Activated CD4-positive, alpha-beta T cell treated with anti-CD3 and anti-CD28 coated beads, Interleukin-2, Interleukin-6, amounts not matched to agents 100 ng/mL and 50 ng/mL, durations not matched to agents 16 hours and 8 hours (primary cell): ENCODE measurements at places on chromosomes 3 and 15.

DNA sequence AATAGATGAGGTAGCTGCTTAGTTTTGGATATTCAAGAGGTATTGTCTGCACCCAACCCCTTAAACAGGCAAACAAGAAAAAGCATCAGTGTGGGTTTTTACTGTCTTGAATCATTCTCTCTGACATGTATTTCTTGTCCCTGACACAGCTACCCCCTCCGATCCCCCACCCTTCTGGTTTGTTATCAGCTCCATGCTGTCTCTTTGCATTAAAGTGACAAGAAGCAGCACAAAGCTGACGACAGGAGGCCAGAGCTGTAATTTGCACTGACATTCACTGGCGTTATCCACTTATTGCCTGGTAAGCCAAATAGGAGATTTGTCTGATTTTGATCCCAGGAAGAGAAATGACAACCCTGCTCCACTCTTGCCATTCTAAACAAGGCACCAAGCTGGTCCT lies 83.3 kb upstream of the SNRK start:
- DNase-seq: no peak

DNA sequence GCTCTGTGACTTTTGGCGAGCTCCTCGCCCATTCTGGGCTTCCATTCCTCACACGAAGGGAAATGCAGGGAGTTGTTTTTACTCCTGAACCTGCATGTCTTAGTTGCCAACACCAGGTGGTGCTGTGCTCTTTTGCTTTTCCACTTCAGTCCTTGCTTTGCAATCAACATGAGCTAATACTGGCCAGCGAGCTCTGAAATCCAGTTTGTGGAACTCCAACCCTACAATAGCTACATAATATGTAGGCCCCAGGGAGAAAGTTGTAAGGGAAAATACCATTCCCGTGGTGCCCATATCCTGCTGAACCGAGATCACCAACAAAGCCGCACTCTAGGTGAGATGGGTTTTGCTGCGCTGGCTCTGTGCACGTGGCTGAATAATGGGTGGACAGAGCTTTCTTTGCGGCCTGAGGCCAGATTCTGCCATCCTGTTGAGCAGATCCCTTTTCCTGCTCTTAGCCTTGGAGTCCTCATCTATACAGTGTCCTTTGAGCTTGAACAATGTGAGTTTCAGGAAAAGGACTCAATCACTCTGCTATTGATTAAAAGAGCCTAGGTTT lies 25.0 kb downstream of the LSM3 start:
- DNase-seq: peak; percentile 51

DNA sequence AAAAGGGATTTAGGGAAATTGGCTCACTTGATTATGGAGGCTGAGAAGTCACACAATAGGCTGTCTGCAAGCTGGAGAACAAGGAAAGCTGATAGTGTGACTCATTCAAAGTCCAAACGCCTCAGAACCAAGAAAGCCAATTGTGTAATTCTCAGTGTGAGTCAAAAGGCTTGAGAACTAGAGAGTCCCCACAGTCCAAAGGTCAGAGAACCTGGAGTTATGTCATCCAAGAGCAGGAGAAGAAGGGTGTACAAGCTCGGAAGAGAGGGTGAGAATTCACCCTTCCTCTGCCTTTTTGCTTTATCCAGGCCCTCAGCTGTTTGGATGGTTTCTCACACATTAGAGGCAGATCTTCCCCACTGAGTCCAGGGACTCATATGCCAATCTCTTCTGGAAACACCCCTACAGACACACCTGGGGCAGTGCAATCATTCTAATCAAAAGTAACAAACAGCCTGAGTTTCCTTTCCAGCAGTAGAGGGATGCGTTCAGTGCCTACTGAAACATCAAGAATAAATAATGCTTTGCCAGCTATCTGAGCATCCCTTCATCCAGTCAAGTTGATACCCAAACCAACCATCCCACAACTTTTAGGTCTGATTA lies 271.5 kb downstream of the SATB1 start:
- DNase-seq: no peak

GRCh38 chr15:24916305-24917009 lies 38.3 kb upstream of the SNRPN start:
- peak; percentile 2 for DNase-seq

GRCh38 chr3:16171009-16171408 lies 3.5 kb upstream of the GALNT15 start:
- no peak for DNase-seq

DNA sequence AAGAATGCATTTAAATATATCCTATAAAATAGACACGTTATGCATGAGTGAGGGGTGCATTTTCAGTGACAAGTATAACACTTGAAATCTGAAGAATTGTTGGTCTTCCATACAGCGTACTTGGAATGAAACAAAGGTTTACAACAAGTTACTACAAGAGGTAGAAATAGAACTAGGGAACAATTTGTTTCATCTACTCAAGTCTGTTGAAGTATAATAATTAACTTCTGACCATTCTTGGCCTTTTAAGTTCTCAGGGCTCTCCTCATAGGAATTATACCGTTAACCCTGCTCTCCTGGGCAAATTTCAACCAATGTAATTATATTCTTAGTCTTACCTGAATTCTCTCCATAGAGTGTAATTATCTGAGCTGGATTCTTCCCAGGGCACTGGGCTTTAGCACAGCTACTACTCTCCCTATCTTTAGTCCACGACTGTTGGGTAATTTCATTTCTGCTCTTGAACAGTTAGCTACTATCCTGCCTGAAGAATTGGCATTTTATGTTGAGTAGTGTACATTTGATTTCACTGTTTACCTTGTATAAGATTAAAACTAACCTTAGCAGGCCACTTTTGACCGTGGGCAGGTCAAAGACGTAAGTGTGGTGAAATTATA lies 100.6 kb downstream of the UBE2E2 start:
- DNase-seq: no peak

DNA sequence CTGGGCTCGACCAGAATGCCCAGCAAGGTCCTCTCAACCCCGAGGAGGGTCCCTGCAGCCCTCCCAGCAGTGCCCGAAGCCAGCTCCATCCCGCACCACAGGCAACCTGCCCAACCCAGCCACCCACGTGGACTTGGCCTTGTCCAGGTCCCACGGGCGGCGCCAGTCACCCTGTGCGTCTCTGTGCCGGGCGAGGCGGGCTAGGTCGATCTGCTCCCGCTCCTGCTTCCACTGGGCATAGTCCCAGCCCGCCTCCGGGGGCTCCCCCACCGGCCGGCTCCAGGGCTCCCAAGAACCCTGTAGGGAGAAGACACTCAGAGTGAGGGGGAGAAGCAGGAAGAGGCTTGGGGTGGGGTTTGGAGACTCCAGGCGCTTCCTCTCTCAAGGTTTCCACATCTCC lies 3.1 kb downstream of the CCDC9B start:
- no peak for DNase-seq

DNA sequence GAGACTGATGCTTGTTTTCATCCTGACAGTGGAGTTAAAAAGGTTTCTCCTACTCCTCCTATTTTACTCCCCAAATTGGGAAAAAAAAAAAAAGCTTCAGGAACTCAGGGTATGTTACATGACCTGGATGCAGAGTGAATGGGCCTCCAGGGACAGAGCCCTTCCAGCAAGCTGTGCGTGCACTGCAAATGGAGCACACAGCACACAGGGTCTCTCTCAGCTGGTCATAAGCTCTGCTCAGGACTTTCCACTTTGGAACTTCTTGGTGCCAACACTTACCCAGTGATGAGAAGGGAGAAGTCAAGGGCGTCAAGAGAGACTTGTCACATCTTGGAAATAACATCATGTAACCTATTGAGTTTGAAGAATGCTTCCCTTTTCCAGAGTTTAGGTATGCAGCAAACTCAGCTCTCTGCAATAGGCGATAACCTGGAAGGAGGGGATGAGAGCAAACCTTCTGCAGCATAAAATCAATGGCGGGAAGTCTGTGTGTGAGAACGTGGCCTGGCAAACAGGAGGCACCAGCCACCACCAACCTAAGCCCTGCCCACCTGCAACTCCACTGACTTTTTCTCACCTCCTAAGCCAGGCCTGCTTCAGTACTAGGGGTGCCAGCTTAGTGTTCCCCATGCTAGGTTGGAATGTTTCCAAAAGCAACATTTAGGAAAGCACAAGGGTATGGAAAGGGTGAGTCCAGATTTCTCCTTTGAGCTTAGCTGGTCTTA lies 39.8 kb downstream of the MYZAP start:
- no peak for DNase-seq

- peak; percentile 54 for DNase-seq
These were observed 790 bp downstream of the RAB5A start for GRCh38 chr3:19947549-19948225.
